ENCODE measurements at places on chromosomes 3 and 15.

GRCh38 chr3:151135541-151136337, 50.3 kb downstream of the MED12L start:
- no peaks in the 10 kb centered on the region for H3K27me3 ChIP-seq
- H3K4me3 ChIP-seq, result no peak overlapping the region
- H3K27ac ChIP-seq, result no peak overlapping the region
- H3K36me3 ChIP-seq, result no peaks in the 10 kb centered on the region
- DNase-seq, result no peak

DNA sequence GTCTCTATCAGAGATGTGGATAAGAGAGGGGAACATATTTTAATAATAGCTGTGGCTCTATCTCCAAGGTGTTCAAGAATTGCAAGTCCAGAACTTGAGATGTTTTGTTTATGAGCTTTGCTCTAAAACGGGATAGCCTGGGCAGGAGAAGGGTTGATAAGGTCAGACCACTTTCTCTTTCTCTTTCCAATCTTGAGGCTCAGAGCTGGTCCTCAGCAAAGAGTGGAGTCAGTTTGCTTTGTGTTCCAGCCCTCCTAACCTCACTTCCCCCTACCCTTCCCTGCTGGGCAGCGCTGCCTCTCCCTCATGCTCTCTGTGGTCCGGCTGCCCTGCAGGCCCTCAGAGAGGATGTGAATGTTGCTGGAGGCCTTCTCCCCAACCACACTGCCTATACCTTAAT, 13.8 kb downstream of the KLHL6 start:
- no peak overlapping the region for H3K4me3 ChIP-seq
- no peak for DNase-seq
- no peaks in the 10 kb centered on the region for H3K27me3 ChIP-seq
- peaks cover 3% of the 10 kb centered on the region for H3K4me1 ChIP-seq

- no peak for DNase-seq
- H3K27me3 ChIP-seq, result no peaks in the 10 kb centered on the region
- no peaks in the 10 kb centered on the region for H3K36me3 ChIP-seq
- no peak overlapping the region for H3K27ac ChIP-seq
- no peaks in the 10 kb centered on the region for H3K4me1 ChIP-seq
- no peak overlapping the region for H3K4me3 ChIP-seq
These were observed 19.0 kb downstream of the ARL14 start for GRCh38 chr3:160695915-160696327.

DNA sequence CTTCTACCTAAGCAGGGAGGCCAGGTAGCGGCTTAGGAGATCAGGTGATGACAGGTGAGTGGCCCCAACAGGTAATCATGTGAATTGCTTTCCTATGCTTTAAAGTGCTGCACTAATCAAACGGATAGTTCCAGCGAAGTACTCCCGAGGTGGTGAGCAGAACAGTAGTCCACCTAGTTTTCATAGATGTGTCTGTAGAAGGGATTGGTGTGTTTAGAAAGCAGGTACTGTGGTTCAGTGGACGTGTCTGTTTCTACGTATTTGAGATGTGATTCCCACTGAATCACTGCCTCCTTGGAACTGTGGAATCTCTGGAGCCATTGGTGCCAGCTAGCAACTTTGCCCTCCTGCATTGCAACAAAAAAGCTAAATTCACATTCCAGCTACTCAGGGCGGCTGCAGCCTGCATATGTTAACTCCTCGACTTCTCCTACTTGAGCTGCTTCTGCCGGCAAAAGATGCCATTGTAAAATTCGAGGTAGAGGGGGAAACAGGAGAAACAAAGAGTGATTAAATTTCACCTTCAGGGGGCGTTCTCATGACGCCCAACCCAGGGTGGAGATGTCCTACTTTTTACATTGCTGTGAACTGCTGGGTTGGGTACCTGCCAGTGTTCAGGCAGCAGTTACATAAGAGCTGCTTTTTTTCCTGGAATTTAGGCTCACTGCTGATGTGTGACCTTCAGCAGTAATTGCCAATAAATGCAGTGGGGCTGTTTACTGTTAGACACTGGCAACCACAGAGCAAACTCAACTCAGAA, 227.3 kb downstream of the ITPR1 start:
- H3K4me1 ChIP-seq, result peaks cover 3% of the 10 kb centered on the region
- H3K4me3 ChIP-seq, result no peak overlapping the region
- DNase-seq, result no peak
- no peaks in the 10 kb centered on the region for H3K27me3 ChIP-seq
